ENCODE measurements at places on chromosomes 2 and 18. TPM values are rescaled to one million over a fixed set of nuclear protein-coding genes. Genes with fewer than 3 reads are reported as not detected.

The NAGK gene
- 32.0 TPM for total RNA-seq

The C18orf54 gene
- 0.35 TPM for total RNA-seq

The ALPI gene
- not detected for total RNA-seq

The PLGLB2 gene
- 254 TPM for total RNA-seq

The LRRC30 gene
- total RNA-seq = not detected

The NXPH2 gene
- not detected for total RNA-seq

The OXER1 gene
- 29.7 TPM for total RNA-seq

The EVA1A gene
- total RNA-seq = 84.3 TPM

The CHST9 gene
- 3.1 TPM for total RNA-seq

The BMP10 gene
- total RNA-seq = 6.1 TPM

The MOGAT1 gene
- total RNA-seq = 10.2 TPM

Measured in left lobe of liver (tissue), 2 donors.